ENCODE measurements at places on chromosomes 12 and 14. TPM values are rescaled to one million over a fixed set of nuclear protein-coding genes. Genes with fewer than 3 reads are reported as not detected.

GRCh38 chr12:104888892-104889291 lies 69.2 kb downstream of the SLC41A2 start:
- no peak for DNase-seq

GRCh38 chr12:74535536-74535935 lies 2.1 kb upstream of the ATXN7L3B start:
- DNase-seq = no peak

DNA sequence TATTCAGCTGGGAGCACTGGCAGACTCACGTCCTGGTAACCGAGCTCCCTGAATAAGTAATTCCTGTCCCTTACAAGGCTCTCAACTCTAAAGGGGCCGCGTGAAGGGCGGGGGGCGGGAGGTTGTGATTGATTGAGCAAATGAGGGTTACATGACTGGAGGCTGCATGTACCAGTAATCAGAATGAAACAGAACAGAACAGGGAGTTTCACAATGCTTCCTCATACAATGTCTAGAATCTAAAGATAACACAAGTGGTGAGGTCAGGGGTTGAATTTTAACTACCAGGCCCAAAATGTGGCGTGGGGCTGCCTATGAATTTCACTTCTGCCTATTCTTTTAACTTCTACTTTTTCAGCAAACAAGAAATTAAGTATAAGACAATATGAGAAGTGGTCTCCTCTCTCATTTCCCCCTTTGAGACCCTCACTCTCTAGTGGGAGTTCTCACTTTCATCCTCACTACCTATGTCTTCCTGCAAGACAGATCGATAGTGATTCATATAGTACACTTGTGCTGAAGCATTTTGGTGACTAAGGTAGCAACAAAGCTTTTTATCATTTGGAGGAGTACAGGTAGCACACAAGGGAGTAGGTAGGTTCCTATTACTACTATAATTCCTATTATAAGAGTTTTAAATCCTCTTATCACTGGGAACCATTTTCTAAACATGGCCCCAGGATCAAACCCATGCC lies 239.8 kb downstream of the KTN1 start:
- DNase-seq = no peak

The MGST1 gene
- polyA plus RNA-seq = 2.0 TPM

The C12orf50 gene
- not detected for polyA plus RNA-seq
